Fibroblast of upper back skin (primary cell): ENCODE measurements at places on chromosomes 4 and X.

DNA sequence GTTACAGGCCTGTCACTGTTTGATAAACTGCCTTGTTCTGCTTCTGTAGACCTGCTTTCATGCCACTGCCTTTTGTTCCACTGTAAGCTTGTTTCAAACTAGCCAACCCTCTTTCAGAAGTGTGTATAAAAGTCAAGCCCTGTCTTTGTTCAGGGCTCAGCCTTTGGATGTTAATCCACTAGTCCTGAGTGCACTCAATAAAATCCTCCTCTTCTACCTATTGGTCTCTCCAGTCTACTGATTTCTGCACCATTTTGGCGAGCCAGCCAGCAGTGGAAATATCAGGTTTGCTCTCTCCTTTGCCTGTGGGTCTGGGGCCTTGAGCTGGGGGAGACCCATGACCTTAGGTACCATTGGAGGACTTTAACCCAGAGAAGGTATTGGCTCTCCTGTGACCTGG is 901.6 kb upstream of the NDST4 start:
- DNase-seq = no peak

GRCh38 chr4:112894951-112895350 is 154.5 kb upstream of the ANK2 start:
- DNase-seq = no peak

GRCh38 chrX:102832661-102833060 is 104.4 kb upstream of the RAB40AL start:
- DNase-seq = peak; percentile 62

- DNase-seq = peak; percentile 49
These were observed 262.2 kb downstream of the SPOCK3 start for GRCh38 chr4:166972071-166972470.

- no peak for DNase-seq
These were observed 4.3 kb downstream of the CXCL9 start for GRCh38 chr4:76003035-76003434.

DNA sequence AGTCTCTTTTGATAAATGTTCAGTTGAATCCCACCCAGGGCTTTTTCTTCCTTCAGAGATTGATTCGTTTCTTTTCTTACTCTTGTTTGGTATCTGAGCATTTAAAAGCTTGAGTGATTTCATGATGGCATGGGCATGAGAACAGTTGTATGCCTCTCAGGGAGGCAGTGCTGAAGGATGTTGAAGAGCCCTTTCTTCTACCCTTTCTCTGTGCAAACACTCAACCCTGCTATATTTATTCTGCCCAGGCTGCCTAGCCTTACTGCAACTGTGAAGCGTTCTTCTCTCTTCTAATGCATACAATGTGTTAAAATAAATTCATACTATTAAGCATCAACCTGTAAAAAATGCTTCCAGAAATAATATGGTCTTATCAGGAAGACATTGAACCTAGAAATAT is 367.6 kb upstream of the LCORL start:
- no peak for DNase-seq

- DNase-seq = peak; percentile 31
These were observed 10.5 kb downstream of the PTTG2 start for GRCh38 chr4:37970702-37971101.

- no peak for DNase-seq
These were observed 2.1 kb downstream of the MAGEA10 start for GRCh38 chrX:152136312-152136711.

DNA sequence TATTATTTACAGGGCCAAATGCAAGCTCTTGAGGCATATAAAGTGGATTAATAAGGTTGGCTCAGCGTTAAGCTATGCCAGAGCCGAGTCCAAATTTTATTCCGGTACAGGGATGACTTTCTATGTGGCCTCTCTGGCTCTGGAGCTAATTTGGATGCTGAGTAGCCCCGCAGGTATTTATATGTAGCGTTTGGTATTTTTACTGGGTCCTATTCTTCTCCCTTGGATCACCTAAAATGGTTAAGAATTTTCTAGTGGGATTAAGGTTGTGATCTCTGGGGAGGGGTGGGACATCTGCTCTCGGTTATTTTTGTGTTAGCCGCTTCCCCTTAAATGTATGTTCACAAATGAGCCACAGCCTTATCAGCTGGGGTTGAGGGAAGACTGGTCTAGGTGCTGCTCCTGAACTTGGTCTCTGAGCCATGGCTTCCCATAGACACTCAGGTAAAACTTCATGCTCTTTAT is 49.4 kb downstream of the FHL1 start:
- peak; percentile 72 for DNase-seq

DNA sequence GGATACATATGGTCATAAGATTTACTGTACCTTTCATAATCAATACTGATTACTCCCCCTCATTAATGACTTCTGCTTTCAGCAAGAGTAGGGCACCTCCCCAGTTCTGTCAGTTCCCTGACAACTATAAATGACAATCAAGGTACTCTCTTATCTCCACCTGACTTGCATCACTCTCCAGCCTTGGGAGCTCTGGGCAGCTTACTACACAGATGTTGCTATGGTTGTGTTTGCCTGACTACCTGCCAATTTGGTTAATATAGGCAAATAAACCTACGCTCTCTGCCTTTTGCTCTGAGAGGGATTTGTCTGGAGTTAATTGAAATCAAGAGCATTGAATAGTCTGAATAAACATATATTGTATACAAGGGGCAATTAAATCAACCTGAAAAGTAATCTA is 22.8 kb upstream of the MAP7D3 start:
- no peak for DNase-seq

GRCh38 chr4:32462944-32463343 is 1742.8 kb downstream of the PCDH7 start:
- DNase-seq = peak; percentile 19

DNA sequence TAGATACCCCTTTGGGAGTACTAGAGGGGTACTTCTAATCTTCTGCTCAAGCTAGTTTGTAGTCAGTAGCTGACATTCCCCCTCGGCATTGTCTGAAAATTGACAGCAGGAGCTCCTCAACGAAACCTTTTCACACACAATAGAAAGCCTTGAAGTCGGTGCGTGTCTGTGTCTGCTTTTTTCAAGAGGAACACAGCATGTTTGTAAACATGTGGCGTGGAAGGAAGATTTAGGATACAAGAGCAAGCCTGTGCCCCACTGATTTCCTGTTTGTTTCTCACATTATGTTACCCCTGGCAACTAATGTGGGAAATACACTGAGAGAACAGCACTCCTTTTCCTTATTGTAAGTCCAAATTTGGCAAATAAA is 252.6 kb downstream of the ANKRD50 start:
- no peak for DNase-seq

DNA sequence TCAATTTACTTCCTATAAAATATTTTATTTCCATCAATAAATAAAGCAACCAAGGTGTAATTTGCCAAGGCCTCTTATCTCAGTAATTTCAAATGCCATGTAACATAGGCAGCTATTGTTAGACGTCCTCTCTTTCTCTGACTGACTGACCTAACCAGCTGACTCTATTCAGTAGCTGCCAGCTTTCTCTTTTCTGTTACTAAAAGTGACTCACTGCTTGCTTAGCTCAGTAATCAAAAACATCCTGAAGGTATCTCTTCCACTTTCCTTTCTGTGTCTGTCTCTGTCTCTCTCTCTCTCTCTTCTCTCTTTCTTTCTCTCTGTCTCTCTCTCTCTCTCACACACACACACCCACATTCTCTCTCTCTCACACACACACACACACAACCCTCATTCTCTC is 134.2 kb downstream of the SPOCK3 start:
- DNase-seq = peak; percentile 29

DNA sequence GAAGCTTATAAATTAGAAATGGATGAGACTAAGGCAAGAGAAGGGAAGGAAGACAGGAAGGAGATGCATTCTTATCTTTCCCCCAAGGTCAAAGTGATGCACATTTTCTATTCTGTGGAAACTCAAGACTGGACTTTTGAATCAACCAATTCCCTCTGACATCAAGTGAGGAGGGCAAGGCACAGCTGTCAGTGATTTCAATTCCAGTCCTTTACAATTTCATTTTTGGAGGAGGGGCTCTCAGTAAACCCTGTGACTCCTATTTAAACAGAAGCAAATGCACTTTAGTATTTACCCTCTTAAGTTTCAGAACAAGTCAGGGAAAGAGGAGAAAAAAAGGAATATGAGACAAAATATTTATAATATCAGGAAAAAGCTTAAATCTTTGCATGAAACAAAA is 134.0 kb downstream of the MGST2 start:
- no peak for DNase-seq

DNA sequence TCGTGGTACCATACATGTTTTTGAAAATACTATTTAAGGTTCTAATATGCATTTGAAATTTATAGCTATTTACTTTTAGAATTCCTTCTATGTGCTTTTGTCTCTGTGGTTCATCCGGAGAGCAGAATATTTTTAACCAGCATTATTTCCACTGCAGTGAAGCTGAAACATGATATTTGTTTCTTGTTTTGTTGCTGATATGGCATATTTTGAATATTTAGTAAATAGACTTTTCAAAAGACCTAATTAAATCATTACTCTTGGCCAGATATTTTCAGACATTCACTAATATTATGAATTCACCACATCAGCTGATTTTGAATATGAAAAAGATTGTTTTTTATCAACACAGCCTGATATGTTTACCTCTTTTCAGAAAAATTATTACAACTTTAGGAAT is 87.0 kb downstream of the FAT4 start:
- no peak for DNase-seq

DNA sequence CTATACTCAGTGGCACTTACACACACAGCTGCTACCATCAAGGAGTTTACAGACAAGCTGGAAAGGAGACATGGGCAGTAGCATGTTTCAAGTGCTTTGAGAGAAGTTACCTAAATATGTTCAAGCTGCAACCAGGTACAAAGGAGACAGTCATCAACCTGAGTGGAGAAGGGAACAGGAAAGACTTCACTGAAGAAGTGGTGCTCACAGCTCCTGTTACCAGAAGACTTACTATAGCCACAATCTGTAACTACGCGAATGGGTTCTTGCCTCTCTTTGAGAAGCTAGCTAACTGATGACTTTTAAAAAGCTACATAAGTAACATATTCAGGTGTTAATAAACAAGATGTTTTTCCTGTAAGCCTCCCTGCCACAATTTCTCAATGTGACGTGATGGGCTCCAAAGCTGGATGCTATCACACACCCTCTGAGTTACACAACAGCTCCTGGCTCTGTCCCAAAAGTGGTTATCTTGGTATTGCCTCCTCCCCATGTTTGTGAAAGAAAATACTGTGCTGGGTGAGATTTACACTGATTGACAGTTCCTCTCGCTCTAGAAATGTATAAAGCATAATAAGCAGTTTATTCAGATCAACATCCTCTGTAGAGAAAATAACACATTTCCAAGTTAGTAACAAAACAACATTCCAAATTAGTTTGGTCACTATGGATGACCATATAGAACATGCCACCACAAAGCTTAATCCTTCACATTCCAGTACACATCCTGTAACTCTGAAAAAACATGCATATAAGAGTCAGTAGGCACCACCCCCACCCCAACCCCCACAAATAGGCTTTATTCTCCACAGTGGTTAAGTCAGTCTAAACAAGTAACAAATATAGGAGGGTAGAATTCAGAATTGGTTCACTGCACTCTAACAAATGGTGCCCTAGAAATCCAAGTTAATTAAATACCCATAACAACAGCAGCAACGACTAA is 81.8 kb downstream of the FRYL start:
- DNase-seq = peak; percentile 91

DNA sequence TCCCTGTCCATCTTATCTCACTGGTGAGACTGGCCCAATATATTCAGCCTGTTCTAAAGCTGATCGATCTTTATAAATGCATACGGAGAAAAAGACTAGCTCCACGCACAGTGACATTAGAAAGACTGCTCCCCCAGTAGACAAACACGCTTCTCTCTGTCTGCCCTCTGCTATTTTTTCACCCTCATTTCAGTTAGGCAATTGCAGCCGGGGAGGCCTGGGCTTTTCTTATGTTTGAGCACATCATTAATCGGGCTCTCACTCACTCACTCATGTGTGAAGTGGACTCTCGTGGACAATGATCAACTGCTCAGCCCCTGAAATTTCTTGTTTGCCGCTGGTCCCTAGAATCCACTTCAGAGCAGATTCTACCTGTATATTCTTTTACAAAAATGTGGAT is 824.7 kb upstream of the TENM3 start:
- no peak for DNase-seq

DNA sequence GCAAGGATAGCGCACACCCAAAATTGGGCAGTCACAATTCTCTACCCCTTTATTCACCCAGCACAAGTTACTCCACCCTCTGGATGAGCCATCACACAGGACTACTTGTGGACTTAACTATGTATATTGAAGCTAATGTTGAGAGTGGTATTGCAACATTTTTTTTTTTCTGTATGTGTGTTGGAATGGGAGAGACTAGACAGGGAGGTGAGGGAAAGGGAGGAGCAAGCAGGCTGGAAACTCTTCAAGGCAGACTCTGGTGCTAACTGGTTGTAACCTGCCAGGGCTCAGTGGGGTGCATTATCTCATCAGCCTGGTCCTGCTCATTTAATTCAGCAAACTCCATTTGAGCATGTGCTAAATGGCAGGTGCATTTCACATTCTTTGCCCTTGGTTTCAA is 18.4 kb upstream of the CWH43 start:
- DNase-seq = peak; percentile 16

DNA sequence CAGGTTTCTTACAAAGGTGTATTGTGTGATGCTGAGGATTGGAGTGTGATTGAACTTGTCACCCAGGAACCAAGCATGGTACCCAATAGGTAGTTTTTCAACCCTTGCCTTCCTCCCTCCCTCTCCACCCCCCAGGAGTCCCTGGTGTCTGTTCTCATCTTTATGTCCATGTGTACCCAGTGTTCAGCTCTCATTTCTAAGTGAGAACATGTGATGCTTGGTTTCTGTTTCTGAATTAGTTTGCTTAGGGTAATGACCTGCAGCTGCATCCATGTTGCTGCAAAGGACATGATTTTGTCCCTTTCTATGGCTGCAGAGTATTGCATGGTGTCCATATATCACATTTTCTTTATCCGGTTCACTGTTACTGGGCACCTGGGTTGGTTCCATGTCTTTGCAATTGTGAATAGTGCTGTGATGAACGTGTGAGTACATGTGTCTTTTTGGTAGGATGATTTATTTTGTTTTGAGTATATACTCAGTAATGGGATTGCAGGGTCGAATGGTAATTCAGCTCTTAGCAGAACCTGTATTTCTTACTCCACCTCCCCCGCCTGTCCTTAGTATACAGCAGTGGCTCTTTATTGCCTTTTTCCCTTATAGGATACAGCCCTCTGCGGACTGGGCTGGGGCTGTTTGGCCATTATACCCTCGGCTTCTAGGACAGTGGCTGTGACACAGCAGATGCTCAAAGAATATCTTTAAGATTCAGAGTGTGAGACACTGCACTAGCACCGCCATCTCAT is 145.4 kb downstream of the PTTG2 start:
- no peak for DNase-seq

DNA sequence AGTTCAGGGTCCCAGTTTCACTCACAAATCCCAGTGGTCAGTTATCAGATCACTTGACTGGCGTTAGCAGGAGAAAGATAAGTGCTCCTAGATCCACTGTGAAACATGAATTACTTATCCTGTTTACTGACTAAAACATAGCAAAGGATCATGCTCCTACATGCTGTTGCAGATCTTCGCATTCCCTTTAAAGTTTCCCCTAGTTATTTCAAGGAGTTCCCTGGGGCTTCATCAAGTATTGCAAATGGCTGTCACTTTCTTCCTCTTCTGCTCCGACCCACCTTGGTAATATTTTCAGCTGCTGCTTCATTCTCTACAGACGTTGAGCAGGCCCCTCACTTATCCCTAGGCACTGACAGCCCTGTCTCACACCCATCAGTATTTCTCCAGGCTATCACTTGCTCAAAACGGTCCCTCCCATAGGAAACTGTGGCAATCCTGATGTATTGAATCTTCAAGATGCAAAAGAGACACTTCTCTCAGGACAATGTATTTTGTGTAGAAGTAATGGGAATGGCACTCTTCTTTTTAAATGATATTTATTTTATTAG is 466.0 kb downstream of the INPP4B start:
- DNase-seq = no peak
